Right ventricle myocardium superior (tissue), 1 donor: ENCODE measurements at places on chromosomes 6 and 20. TPM values are rescaled to one million over a fixed set of nuclear protein-coding genes. Genes with fewer than 3 reads are reported as not detected.

The XKR7 gene
- not detected for total RNA-seq

DNA sequence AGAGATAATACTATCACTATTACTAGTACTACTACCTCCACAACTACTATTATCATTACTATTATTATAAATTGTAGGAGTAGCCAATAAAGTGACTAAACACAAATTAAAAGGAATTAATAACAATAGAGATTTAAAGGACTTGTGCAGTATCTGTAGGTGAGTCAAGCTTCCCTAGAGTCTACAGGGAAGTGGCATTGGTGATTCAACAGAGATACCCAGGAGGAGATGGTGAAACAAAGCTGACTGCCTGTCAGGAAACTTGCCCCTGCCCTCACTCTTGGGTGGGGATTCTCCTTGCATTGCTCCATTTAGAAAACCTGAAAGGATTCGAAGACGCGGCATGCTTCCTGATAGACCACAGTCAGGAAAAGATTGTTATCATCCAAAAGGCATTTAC lies 23.3 kb upstream of the BCLAF1 start:
- no peak for DNase-seq

DNA sequence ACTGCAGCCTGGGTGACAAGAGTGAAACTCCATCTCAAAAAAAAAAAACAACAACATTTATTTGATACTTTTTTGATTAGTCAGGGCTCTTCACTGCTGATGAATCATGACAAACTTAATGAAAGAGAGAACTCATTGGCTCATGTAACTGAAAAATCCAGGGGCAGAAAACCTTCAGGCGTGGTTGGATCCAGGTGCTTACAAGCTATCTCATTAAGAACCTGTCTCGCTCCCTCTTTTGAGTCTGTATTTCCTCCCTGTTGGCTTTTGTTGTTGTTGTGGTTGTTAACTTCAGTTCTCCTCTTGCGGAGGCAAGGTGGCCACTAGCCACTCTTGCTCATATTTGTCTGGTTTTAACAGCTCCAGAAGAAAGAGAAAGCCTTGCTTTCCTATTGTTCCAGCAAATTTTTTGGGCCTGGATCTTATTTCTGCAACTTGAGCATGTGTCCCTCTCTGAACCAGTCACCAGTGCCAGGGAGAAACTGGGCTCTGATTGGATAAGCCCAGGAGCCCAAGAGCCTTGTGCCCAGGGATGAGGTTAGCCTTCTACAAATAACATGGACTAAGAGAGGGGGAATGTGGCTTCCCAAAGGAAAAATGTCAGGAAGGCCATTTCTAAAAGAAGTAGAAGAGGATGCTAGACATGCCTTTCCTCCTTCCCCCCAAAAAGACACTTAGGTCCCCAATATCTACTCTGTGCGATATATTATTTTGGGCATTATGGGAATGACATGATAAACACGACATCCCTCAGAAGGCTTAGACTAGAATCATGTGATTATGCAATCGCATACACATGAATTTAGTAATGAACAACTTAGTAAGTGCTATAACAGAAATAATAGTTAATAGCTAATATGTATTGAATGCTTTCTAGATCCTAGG lies 64.5 kb downstream of the PHACTR2 start:
- DNase-seq, result peak; percentile 30

GRCh38 chr6:169898788-169899480 lies 147.5 kb downstream of the ERMARD start:
- DNase-seq, result no peak

The TUBB1 gene
- total RNA-seq, result 0.22 TPM

- no peak for DNase-seq
These were observed 61.1 kb downstream of the TBC1D7 start for GRCh38 chr6:13267142-13267651.

The TBXT gene
- not detected for total RNA-seq

- DNase-seq, result no peak
These were observed 56.1 kb downstream of the GJA1 start for GRCh38 chr6:121491576-121491975.
